ENCODE measurements at places on chromosomes 1 and 21.

- DNase-seq, result no peak
These were observed 1.1 kb downstream of the RHBDL2 start for GRCh38 chr1:38940339-38941047.

GRCh38 chr1:203055161-203055799, 29.0 kb downstream of the PPFIA4 start:
- DNase-seq, result no peak

DNA sequence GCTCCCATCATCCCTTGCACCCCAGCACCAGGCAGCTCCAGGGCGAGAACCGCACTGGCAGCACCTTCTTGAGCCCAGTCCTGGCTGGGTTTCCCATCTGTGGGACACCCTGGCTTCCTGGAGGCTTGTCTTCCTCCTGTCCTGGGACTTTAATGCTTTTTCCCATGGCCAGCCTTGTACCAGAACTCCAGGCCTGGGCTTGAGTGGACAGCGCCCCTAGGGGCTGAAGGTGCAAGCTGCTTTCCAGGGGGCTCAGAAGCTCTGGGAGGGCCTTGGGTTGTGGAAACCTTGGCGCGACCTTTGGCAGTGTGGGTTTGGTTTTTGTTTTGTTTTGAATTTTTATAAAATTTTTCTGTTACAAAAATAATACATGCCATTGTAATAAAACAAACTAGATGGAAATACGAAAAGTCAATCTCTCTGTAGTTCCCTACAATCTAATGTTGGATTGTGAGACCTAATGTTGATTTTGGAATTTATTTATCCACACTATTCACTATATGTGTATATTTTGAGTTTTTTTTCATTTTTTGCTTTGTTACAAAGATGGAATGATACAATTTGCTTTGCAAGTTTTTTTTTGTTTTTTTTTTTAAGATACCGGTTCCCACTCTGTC, 33.8 kb upstream of the RPL11 start:
- no peak for DNase-seq

- DNase-seq, result no peak
These were observed 647.4 kb downstream of the USP25 start for GRCh38 chr21:16377120-16377658.
